ENCODE measurements at places on chromosomes 16 and 17. TPM values are rescaled to one million over a fixed set of nuclear protein-coding genes. Genes with fewer than 3 reads are reported as not detected.

Gene ZPBP2
- not detected for total RNA-seq

- DNase-seq, result peak; percentile 83
Measured at GRCh38 chr17:72556944-72557826, 436.4 kb downstream of the SOX9 start.

Gene TNRC6C
- total RNA-seq, result 23.4 TPM

DNA sequence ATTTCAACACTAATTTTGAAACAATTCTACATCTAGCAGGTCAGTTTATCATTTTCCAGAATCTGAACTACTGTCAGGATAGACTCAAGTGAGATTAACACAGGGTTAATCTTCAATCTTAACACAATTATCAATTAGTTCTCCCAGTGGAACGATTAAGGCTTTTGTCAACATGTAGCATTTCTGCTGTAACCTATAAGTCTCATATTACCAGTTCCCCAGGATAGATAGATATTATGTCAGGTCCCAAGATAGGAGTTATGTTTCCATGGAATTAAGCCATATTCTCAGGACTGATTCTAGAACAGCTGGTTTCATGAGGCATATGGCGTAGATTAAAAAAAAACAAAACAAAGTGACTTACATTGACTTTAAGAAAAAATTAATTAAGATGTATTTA, 4.4 kb upstream of the FBF1 start:
- no peak for DNase-seq

DNA sequence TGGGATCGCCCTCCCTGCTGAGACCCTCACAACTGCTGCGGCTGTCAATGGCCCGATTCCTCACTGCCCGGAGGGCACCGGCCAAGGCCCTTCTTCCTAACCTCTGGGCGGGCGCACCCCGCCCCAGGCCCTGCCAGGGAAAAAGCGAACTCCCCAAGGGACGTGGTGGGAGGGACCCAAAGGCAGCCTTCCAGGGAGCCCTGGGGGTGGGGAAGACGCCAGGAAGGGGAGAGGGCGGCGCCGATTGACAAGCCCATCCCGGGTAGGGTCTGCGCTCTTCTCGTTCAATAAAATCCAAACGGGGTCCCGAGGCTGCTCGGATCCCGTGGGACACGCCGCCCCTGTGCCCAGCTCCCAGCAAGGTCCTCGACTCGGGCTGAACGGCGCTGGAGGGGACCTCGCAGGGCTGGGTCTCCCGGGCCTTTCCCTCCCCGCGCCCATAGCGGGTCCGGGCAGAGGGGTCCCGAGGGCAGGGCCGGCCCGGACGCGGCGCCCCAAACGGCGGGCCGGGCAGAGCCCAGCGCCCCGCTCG, 416 bp downstream of the KIFC3 start:
- no peak for DNase-seq

DNA sequence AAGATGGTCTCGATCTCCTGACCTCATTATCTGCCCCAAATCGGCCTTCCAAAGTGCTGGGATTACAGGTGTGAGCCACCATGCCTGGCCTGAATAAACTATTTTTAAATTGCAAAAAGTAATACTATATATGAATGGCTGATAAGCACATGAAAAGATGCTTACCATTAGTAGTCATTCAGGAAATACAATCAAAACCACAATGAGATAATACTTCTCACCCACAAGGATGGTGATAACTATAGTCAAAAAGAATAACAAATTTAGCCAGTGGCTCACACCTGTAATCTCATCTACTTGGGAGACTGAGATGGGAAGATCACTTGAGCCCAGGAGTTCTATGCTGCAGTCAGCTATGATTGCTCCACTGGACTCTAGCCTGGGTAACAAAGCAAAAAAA, 2.4 kb upstream of the TACO1 start:
- DNase-seq, result no peak

Gene IRX3
- total RNA-seq, result 2.0 TPM

DNA sequence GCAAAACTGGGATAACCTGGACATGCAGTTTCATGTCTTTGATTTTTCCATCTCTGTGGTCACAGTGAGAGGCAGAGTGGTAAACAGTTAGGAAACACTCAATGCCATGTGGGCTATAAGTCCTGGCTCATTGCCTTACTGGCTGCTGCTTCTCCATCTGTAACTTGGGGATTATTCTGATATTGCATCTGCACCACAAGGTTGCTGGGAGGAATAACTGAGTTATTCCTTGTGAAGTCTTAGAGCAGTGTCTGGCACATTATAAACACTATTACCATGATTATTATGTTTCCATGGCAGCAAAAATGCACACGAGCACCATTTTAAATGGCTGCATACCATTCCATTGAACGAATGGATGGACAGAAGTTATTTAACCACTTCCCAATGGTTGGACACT, 111.7 kb upstream of the CDH5 start:
- DNase-seq, result no peak

GRCh38 chr17:56350592-56350991, 197.3 kb downstream of the ANKFN1 start:
- DNase-seq, result no peak

GRCh38 chr17:75816693-75817092, 27.5 kb downstream of the UNC13D start:
- DNase-seq, result no peak

DNA sequence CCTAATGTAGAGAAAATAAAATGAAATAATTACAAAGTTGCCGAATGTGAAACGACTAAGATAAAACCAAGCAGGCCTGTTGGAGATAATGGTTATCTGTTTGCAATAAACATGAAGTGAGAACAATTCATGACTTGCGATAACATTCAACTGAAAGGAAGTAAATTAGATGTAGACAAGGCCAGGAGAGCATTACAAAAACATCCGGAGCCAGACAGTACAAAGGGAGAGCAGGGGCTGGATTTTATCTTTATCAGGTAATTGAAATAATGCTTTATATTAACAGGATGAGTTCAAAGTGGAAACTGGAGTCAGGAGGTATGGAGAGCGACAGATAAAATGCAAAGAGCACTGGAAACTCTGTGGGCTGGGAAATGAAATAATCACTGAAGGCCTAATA, 265.6 kb upstream of the GOT2 start:
- no peak for DNase-seq

DNA sequence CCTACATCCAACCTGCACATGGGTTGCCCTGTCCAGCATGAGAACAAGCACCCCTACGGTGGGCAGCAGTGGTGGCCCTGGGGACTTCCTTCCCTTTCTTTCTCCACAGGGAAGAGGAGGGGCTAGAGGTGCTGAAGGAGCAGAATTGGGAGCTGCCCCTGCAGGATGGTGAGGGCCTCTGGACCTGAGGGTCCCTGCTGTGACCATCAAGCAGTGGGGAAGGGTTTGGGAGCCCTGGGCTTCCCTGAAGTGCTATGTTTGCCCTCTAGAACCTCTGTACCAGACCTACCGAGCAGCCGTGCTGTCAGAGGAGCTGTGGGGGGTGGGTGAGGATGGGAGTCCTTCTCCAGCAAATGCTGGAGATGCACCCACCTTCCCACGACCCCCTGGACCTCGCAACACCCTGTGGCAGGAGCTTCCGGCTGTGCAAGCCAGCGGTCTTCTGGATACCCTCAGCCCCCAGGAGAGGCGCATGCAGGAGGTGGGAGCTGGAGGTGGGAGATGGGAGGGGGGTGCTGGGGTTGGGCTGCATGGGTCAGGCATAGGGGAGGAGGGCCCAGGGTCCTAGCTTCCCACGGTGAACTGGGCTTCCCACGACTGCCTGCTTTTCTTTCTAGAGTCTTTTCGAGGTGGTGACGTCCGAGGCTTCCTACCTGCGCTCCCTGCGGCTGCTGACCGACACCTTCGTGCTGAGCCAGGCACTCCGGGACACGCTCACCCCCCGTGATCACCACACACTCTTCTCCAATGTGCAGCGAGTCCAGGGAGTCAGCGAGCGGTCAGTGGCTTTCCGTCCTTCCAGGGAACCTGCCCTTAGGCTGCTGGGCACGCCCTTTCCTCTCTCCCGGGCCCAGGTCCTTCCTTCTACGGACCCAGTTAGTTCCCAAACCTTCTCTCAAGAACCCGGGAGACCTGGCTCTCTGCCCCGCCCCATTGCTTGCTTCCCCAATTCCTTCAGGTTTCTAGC, 5.0 kb downstream of the ARHGEF15 start:
- DNase-seq, result no peak

- DNase-seq, result no peak
Measured at GRCh38 chr16:16120382-16121184, 102.7 kb downstream of the ABCC6 start.

DNA sequence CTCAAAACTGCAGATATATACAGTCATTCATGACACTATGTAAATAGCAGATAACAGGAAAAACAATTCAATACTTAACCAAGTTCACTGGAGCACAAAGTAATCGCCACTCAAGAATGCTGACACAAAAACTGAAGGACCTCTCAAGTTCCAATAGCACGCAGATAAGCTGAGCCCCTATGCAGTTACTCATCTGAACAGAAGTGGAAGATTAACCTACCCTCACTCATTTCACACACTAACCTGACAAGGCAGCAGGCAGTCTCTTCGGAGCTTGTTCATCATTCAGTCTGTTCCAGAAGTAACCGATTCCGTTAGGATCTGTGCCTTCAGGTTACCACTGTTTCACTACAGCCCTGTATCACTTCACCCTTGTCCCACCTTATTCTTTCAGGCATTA, 6.0 kb downstream of the HELZ start:
- DNase-seq, result no peak

Gene SYT17
- 10.3 TPM for total RNA-seq

GRCh38 chr17:1830288-1830687, 483 bp downstream of the RPA1 start:
- no peak for DNase-seq

- DNase-seq, result no peak
Measured at GRCh38 chr17:42514279-42514678, 21.8 kb upstream of the NAGLU start.

Gene RHOT2
- total RNA-seq, result 98.5 TPM

Gene STAC2
- total RNA-seq, result not detected

DNA sequence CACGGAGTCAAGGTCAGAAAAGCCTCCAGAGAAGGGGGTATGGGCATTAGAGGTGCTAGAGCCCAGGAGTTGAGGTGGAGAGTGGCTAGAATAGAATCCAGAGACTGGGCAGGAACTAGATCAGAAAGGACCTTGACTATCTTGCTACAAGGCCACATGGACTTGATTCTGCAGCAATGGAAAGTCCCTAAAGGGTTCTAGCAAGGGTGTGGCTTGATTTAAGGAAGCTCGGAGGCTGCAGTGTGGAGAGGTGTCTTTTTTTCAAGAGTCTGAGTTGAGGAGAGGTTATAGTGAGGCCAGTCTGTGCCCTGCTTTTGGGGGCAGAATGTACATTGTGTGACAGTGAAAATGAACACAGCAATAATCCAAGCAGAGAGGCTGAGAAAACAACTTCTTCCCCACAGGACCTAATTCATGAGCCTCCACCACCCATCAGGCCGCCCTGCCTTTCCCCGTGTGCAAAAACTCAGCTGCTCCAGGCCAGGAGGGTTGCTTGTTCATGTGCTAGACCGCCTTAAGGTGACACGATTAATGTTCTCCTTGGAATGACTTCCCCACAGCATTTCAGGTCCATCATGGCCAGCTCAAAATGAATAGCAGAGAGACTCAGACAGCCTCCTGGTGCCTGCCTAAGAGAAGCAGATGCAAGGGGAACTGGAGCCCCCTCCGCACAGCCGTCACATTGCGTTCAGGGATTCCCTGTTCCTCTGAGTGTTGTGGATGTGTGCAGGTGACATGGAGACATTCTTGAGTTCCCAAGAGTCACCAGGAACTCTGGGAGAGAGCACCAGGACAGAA, 8.7 kb upstream of the BEAN1 start:
- no peak for DNase-seq

- no peak for DNase-seq
Measured at GRCh38 chr17:82241926-82242697, 13.3 kb downstream of the SLC16A3 start.

Gene RND2
- 0.66 TPM for total RNA-seq

Gene SALL1
- total RNA-seq, result not detected
